ENCODE measurements at places on chromosomes 6 and 20. TPM values are rescaled to one million over a fixed set of nuclear protein-coding genes. Genes with fewer than 3 reads are reported as not detected.
A peak's percentile ranks its signal among the peaks of the same experiment; 100 is the strongest.

DNA sequence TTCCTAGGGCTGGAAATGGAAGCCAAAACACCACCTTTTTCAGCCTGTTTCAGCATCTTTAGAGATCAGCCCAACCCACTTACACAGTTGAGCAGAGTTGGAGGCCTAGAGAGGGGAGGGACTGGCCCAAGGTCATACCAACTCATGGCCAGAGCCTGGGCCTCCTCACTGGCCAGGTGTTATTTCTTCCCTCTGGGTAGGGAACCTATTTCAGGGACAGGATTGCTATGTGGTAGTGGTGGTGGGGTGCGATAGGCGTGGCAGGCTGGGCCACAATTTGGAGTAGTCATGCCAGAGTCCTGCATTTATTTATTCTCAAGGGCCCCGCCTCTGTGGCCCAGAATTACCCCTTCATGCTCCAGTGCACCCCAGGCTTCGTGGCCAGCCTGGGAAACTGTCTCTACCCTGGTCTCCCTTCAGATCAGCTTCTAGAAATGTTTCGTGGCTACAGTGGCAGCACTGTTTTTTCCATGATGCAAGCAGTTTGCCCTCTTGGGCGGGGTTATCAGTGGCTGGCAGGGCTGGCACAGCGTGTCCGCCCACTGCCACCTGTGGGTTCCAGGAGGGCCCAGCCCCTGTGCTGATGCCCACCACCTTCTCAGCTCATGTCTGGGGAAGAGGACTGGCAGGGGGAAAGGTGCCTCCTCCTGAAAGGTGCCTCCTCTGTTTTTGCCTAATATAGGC lies 6.2 kb downstream of the VEGFA start:
- no peak overlapping the region for H3K4me3 ChIP-seq
- peak; percentile 63 for DNase-seq
- H3K36me3 ChIP-seq = no peaks in the 10 kb centered on the region
- H3K27ac ChIP-seq = peak overlapping the region; percentile 97

DNA sequence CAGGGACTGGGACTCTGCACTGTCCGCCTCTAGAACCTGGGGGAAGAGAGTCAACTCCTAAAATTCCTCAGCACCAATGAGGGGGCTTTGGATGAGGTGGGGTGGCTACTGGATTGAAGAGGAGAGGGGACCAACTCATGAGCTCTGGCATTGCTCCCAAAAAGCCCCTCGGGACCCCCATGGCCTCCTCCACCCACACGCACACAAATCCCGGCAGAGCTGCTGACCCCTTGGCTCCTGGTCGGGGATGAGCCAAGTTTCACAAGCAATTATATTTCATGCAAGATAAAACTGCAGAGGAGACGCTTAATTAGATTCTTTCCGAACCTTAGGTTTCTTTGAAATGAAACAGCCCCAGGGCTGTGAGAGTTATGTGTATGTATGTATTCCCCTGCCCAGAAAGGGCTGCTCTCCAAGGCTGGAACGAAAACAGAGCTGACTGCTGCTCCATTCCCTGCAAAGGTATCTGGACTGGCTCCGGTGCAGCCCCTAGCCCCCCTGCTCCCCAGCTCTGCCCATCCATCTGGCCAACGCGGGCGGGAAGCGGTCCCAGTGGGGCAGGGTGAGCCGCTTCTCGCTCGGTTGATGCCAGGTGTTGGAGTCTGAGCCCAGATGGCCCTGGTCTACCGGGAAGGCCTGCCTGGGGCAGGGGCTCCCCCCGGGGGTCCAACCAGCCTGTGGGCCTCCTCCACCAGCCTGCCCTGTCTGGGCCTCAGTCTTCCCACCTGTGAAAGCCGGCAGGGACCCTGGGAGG lies 46.8 kb upstream of the STX16 start:
- no peak overlapping the region for H3K4me3 ChIP-seq
- H3K36me3 ChIP-seq = no peaks in the 10 kb centered on the region
- no peak overlapping the region for H3K27ac ChIP-seq
- no peaks in the 10 kb centered on the region for H3K4me1 ChIP-seq
- no peaks in the 10 kb centered on the region for H3K27me3 ChIP-seq

The MYMX gene
- total RNA-seq = not detected

The NMBR gene
- not detected for total RNA-seq

Data from adrenal gland (tissue), 19 donors.